HEK293T (cell line): ENCODE measurements at places on chromosomes 4 and X.
A peak's percentile ranks its signal among the peaks of the same experiment; 100 is the strongest.

- no peak for DNase-seq
These were observed 43.1 kb downstream of the PNMA5 start for GRCh38 chrX:152950786-152951185.

GRCh38 chr4:25590171-25590570 is 65.5 kb upstream of the SLC34A2 start:
- no peak for DNase-seq

DNA sequence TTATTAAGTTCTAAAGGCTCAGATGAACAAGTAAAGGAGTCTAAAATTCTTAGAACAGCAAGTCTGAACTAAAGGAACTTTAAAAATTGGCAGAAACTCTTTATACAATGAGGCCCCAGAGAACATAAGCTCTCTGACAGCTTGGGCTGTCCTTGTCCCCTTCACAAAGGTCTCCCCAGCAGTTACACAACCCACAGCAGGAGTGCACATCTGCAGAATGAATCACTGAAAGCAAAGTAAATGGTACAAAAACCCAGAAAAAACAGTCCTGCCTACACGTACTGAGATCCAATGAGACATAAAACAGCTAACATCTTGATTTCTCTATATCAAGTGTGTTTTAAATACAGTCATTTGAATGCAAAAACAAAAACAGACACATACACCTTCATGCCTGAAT is 18.7 kb downstream of the RBBP7 start:
- DNase-seq, result no peak

GRCh38 chrX:10390187-10390586 is 230.2 kb downstream of the MID1 start:
- DNase-seq, result no peak

DNA sequence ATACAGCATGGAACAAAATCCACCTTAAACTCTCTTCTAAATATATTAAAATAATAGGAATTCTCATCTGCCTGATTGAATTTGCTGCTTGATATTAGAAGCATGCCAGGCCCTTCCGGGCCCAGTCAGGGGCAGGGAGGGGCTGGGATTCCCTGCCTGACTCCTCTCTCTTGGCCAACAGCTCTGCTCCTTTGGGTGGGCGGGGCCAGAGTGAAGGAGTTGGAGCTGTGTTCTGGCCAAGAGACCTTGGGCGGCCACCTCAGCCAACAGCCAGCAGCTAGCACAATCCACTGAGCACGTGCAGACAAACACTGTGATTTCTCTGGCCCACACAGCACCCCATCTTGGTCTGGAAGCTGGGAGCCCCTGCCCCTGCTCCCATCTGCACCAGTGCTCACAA is 140.3 kb downstream of the PJA1 start:
- DNase-seq, result peak; percentile 4

DNA sequence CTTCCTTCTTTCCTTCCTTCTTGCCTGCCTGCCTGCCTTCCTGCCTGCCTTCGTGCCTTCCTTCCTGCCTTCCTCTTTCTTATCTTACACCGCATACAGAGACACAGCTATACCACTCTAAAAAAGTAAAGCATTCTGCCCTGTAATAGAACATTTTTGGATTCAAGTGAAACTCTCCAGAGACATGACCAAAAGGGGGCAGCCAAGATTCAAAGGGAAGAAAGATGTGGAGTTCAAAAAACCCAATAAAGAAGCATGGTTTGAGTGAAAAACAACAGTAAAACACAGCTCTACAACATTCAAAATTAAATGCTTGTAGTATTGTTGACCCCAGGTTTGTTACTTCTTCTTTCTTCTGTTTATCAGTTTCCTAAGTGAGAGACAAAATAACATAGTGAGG is 914.9 kb upstream of the PCDH7 start:
- DNase-seq, result peak; percentile 4

DNA sequence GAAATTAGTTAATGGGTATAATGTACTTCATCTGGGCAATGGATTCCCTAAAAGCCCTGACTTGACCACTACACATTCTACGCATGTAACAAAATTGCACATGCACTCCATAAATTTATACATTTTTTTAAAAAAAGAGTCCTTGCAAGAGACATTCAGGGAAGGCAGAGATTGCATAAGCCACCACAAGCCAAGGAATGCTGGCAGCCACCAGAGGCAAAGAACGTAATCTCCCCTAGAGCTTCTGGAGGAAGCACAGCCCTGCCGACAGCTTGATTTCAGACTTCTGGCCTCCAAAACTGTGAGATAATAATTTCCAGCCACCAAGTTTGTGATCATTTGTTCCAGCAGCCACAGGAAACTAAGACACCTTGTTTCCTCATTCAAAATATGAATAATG is 185.6 kb upstream of the GALNT7 start:
- no peak for DNase-seq

DNA sequence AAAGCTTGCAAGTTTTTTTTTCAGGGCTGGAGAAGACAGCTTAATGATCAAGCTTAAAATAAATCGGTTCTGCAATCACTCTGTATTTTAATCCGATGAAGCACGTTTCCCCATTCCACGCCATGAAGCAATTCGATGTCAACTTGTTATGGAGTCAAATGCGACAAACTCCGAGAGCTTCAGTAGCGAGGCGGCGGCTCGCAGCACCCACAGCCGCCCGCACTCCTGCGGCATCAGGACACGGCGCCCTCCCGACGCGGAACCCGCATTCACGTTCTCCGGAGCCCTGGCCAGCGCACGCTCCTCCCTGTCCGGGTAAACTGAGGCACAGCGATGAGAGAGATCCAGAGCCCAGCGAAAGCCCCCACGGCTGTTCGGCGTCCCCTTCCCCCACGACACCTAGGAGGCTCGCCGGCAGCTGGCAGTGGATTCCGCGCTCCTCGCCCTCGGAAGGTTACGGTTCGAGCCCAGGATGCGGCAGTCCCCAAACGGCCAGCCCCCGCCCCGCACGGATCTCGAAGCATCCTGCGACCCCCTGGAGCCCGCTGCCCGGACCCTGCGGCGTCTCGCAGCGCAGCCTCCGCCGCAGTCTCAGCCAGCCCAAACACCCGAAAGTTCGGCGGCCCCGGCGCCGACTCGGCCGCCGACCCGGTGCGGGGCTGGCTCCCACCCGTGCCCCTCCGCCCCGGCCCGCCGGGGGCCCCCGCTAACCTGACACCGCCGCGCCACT is 507 bp downstream of the MFAP3L start:
- DNase-seq, result peak; percentile 52

DNA sequence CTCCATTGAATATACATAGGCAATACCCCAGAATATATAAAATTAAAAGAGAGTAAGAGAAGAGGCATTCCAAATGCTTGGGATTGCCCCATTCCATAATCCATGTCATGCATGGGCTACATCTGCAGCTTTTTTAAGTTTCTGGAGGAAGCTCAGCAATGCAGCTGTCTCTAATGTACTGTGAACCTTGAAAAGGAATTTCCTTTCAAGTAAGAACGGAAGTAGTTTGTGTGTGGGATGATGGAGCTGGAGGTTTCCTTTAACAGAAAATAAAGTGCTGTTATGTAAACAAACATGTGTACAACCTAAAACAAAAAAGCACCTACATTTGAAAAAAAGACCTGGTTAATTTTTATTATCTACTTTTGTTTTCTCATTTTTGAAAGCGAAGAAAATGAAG is 303.5 kb downstream of the BMPR1B start:
- no peak for DNase-seq

DNA sequence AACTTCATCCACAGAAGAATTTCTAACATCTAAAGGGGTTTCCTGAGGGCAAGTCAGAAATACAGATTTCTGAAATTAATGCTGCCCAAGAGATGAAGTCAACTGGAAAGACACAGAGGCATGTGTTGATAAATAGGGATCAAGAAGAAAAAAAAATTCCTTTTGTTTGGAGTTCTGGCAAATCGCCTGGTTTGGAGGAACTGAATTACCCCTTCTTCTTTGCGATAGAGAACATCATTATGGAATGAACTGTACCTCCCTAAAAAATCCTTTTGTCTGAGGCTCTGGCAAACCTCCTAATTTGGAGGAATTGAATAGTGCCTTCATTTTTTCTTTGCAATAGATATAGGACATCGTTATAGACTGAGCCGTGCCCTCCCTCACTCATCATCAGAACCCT is 200.9 kb downstream of the DHRSX start:
- no peak for DNase-seq

DNA sequence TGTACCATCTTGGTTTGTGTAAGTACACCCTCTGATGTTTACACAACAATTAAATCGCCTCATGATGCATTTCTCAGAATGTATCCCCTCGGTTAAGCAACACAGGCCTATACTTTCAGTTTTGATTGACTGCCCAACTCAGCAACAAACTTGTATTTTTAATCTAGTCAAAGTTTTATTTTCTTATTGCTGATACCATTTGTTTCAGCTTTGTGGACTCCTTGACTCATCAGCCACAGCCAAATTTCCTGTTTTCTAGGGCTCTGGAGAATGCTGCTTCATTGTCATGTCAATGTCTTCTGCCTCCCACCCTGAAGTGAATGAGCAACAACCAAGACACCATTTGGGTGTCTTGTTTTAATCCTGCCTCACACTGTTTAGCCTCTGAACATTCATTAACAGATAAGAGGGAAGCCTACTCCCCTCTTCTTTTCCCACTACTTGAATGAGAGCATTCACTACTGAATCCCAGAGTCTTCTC is 14.0 kb downstream of the BBS12 start:
- DNase-seq, result no peak

DNA sequence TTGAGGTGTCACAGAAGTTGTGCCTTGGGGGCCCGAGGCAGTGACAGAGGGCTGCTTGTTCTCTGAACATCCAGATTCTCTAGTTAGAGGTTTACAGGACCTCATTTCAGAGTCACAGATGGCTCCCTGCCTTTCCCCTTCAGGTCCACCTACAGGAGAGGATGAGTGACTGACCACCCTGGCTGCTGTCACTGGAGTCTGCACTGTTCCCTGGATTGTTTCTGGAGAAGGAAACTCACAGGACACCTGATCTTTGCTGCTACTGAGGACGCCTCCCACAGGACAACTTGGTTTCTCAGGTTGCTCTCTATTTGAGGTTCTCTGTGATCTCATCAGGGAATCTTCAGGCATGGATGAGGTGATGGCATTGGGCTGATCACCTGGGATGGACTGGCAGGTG is 58.3 kb downstream of the GPRIN3 start:
- no peak for DNase-seq

GRCh38 chr4:186451982-186452381 is 103.4 kb downstream of the MTNR1A start:
- no peak for DNase-seq

- DNase-seq, result no peak
These were observed 150.0 kb upstream of the HPGD start for GRCh38 chr4:174672276-174672675.

DNA sequence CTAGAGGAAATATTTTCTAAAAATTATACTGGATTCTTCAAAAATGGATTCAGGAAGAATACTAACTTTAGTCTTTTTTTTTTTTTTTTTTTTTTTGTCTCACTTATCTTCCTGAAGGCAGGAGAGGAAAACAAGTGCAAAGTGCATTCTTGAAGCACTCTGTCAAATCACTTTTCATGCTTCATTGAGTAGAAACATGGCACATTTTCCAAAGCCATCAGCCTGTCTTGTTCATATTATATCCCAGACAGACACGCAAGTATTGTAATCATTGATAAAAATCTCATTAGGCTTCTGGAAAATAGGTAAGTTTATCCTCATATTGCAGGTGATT is 1.2 kb downstream of the BBS12 start:
- DNase-seq, result no peak

DNA sequence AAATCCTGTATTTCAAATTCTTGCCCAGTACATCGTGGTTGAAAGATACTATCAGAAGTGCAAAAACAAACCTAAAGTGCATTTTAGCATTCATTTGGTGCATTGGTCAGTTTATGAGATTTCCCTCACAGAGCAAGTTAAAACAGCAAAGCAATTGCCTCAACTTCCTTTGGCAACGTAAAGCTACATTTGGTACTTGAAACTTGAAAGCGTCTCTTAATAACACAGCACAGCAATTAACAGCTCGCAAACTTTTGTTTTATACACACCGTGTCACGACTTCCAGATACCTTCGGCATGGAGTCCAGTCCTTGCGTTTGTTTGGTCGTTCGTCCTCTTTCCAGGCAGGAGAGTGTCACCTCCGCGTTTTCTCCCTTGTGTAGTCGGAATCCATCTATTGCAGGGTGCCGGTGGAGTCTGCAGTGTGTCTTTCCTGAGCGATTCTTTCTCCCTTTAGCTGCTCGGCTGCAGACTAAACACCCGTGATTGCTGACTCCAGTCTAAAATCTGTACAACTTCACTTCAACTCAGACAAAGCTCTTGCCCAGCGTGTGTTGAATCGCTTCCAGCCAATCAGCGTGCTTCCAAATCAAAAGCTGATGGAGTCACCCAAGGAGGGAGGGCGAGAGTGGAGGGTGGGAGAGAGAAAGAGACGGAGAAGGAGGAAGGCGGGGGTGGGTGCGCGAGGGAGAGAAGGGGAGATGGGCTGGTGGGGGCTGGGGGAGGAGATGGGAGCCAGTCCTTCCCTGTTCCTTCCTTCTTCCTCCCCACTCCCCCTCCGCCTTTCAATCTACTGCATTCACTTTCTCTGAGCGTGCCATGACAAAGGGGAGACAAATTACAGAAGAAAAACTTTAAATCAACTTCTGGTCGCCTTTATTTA is at the start of gene PCDH18:
Gene PCDH18 (minus strand): TSS at position 509 of the 883 bp plus-strand sequence. CDS start 406 bp downstream, at position 103.
- peak; percentile 64 for DNase-seq

GRCh38 chr4:125389713-125390112 is 75.0 kb downstream of the FAT4 start:
- DNase-seq, result no peak

- no peak for DNase-seq
These were observed 79.0 kb downstream of the DIAPH2 start for GRCh38 chrX:96763608-96764007.

GRCh38 chr4:35541888-35542213 is 702.5 kb downstream of the ARAP2 start:
- no peak for DNase-seq

DNA sequence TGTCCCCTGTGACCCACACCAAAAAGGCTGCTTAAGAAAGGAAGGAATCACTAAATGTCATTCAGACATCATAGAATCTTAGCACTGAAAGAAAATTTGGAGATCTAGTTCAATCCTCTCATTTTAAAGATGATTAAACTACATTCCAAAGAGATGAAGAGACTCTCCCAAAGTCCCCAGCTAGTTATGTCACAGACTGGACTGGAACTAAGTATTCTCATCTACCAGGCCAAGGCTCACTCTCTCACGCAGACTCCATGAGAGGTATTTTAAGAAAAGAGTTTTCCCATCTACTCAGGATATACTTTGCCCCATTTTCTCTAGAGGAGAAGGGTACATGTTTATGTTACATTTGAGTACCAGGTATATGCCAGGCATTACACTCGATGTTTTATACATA is 6.9 kb downstream of the FABP2 start:
- DNase-seq, result no peak

- no peak for DNase-seq
These were observed 518.8 kb upstream of the FTHL17 start for GRCh38 chrX:31590581-31591114.

GRCh38 chrX:17161991-17162390 is 213.0 kb upstream of the NHS start:
- DNase-seq, result no peak

DNA sequence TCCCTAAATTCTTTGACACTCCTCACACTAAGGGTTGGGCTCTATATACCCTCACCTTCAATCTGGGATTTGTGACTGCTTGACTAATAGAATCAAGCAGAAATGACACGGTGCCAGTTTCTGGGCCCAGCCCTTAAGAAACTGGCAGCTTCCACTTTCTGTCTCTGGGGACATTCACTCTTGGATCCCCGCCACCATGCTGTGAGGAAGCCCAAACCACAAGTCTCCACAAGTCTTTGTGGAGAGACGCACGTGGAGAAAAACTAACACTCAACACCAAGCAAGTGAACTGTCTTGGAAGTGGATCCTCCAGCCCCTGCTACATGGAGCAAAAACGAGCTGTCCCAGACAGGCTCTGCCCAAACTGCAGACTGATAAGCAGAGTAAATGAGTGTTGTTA is 1.1 kb upstream of the EDNRA start:
- DNase-seq, result no peak

- DNase-seq, result no peak
These were observed 130.9 kb downstream of the TMEM164 start for GRCh38 chrX:110133735-110134370.
